ENCODE measurements at places on chromosomes 3 and 15.

DNA sequence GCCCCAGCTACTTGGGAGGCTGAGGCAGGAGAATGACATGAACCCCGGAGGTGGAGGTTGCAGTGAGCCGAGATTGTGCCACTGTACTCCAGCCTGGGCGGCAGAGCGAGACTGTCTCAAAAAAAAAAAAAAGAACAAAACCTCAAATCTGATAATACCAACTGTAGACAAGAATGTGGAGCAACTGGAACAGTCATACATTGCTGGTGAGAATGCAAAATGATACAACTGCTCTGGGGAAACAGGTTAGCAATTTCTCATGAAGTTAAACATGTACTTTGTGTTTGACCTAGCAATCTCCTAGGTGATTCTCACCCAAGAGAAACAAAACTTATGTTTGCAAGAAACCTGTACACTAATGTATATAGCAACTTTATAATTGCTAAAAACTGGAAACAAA, 4.4 kb upstream of the VHL start:
- no peak overlapping the region for H3K4me3 ChIP-seq
- H3K27me3 ChIP-seq: no peaks in the 10 kb centered on the region
- H3K4me1 ChIP-seq: no peaks in the 10 kb centered on the region
- no peak for DNase-seq
- H3K27ac ChIP-seq: no peak overlapping the region

GRCh38 chr3:144229953-144230352, 258.3 kb downstream of the DIPK2A start:
- no peaks in the 10 kb centered on the region for H3K4me1 ChIP-seq
- no peaks in the 10 kb centered on the region for H3K36me3 ChIP-seq
- DNase-seq: no peak
- no peaks in the 10 kb centered on the region for H3K27me3 ChIP-seq

- no peaks in the 10 kb centered on the region for H3K27me3 ChIP-seq
- no peaks in the 10 kb centered on the region for H3K36me3 ChIP-seq
- H3K4me3 ChIP-seq: no peak overlapping the region
- H3K4me1 ChIP-seq: no peaks in the 10 kb centered on the region
These were observed 247.7 kb downstream of the MYRIP start for GRCh38 chr3:40057077-40057476.

DNA sequence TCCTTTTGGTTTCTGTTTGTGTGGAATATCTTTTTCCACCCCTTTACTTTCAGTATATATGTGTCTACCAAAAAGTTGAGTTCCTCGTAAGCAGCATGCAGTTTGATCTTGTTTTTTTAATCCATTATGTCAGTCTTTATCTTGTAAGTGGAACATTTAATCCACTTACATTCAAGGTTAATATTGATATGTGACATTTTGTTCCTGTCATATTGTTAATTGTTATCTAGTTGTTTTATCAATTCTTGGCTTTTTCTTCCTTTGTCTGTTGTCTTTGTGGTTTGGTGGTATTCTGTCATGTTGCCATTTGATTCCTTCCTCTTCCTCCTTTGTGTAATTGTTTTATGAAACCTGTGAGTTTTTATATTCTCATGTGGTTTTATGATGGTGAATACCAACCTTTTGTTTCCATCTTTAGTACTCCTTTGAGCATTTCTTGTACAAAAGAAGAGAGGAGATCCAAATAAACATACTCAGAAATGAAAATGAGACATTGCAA, 43.4 kb upstream of the XCR1 start:
- H3K27ac ChIP-seq: no peak overlapping the region
- no peaks in the 10 kb centered on the region for H3K36me3 ChIP-seq
- H3K4me3 ChIP-seq: no peak overlapping the region
- H3K4me1 ChIP-seq: no peaks in the 10 kb centered on the region
- DNase-seq: no peak
- peaks cover 2% of the 10 kb centered on the region for H3K27me3 ChIP-seq

- H3K4me1 ChIP-seq: peaks cover 46% of the 10 kb centered on the region
- no peaks in the 10 kb centered on the region for H3K36me3 ChIP-seq
- H3K4me3 ChIP-seq: peak overlapping the region; percentile 31
- DNase-seq: no peak
These were observed 83.4 kb downstream of the CHSY1 start for GRCh38 chr15:101168463-101168824.

All from Panc1 (cell line).